ENCODE measurements at places on chromosomes 5 and 9.

DNA sequence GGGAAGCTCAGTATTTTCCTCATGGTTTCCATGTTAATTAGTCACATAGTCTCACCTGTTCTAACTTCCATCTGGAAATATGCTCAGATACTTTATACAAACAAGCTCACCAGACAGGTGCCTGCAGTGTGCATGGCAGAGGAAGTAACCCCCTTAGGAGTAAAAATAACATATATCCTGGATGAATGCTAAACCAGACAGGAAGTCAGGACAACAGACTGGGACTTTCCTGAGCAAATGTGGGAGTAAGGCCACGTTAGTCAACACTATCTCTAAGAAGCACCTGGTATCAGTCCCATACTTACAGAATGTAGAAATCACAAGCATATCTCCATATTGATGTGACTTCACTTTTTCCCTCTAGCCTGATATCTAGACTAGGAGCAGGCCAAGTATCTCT is 128.4 kb downstream of the SEC61B start:
- no peak for DNase-seq

- no peak for DNase-seq
Measured at GRCh38 chr5:67299231-67299735, 102.7 kb upstream of the CD180 start.

DNA sequence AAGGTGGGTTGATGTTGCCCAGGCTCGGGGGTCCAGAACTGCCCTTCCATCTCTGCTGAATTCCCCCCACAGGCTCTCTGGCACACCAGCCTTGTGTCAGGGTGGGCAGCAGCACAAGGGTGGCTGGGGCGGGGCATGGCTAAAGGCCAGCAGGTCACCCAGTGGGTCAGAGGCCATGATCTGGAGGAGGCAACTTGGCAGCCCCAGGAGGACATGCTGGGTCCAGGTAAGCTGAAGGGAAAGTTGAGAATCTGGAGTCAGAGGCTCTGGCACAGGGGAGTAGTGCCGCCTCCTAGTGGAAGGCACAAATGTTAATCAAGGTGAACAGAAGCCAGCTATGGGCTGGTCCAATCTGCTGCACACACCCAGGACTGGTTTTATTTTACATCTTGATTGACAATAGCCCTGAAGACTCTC is 6.2 kb downstream of the TMEM8B start:
- no peak for DNase-seq

DNA sequence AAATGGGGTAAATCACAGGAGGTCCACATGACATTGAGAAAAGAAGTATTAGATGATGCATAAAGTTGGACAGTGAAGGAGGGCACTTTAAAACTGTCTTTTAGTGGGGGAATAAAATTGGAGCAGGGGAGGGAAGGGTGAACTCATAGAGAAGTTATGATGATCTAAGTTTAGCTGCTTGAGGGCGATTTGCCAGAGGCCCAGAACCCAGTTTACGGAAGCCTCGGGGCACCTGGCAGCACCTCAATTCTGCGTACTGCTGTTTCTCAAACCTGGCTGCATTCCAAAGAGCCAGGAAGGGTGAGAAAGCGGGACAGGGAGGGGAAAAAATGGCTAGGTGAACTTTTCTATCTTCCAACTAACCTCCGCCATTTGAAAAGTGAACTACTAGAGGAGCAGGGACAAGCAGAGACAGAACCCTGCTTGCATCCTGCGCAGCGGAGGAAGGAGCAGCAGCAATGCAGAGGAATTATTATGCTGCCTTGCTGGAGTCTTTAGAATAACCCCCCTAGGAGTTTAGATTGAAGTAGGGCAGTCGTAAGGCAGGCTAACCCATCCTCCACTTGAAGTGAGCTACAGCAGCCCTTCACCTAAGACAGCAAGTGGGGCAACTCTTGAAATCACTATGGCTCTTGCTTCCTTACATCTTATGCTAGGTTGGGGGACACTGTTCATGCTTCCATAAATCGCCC is 316.8 kb downstream of the BRINP1 start:
- DNase-seq: no peak

DNA sequence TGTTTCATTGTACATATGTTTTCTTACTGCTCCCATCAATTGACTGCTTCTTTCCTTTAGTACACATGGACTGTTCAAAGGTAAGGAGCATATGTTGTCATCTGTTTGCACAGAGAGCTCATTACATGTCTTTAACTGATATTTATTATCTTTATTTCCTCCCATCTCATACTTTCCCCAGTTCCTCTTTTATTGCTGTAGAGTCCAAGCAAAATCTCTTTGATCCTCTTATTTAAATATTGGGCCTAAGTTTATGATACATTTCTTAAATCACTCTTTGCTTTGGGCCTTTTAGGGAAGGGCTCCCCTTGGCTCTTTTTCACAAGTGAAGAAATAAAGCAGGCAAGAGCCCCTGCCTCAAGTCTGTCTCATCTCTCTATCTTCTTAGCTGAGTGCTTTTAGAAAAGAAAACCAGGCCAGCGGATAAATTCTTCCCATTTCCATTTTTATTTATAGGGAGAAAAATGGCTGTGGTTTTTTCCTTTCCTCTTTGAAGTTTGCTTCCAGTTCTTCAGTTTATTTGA is 152.4 kb downstream of the DOCK2 start:
- no peak for DNase-seq

GRCh38 chr5:135328128-135328687 is 70.8 kb downstream of the MACROH2A1 start:
- DNase-seq: no peak

DNA sequence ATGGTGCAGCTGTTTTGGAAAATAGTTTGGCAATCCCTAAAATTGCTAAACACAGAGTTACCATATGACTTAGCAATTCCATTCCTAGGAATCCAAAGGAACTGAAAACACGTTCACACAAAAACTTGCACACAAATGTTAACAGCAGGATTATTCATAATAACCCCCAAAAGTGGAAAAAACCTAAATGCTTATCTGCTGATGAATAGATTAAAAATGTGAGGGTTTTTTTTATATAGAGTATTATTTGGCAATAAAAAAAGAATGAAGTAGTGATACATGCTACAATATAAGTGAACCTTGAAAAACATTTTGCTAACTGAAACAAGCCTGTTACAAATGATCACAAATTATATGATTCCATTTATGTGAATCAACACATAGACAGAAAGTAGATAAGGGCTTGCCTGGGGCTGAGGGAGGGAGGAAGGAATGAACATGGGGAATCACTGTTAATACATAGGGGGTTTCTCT is 45.1 kb upstream of the TRIO start:
- DNase-seq: no peak

DNA sequence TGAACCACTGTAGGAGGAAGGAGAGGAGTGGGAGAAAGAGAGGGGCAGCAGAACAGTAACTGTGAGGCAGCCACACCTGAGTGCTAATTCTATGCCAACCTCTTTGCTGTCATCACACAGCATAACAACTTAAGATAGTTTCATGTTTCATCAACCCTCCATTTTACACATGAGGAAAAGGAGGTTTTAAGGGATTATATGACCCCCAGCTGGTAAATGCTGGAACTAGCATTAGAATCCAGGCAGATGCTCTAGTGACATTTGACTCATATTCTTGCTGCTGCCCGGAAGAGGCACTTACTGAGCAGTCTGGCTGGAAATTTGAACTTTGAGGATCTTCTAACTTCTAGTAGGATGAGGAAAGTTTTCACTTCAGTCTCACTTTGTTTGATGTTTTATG is 24.1 kb upstream of the VLDLR start:
- no peak for DNase-seq

DNA sequence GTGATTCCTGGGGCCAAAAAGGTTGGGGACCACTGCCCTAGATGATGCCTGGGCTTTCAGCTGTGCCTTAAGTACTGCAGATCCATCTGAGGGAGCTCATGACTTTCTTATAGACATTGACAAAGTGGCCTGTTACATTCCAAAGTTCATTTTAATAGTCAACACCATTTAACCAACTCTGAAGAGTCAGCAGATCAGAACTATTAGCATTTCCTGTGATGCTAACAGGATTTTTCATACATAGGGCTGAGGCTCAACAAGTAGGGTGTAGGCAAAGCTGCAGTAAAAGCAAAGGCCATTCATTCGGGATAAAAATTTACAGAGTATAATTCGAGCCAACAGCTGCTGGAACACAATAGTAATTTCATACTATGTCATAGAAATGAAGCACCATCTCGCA is 105.4 kb downstream of the LPAR1 start:
- no peak for DNase-seq

- DNase-seq: no peak
Measured at GRCh38 chr9:35424356-35425352, 65.3 kb upstream of the RUSC2 start.

GRCh38 chr5:179533907-179534306 is 16.4 kb upstream of the RUFY1 start:
- DNase-seq: no peak

- DNase-seq: no peak
Measured at GRCh38 chr5:150066901-150067396, 19.4 kb downstream of the CSF1R start.

- DNase-seq: no peak
Measured at GRCh38 chr5:178290376-178290775, 57.8 kb upstream of the PHYKPL start.

GRCh38 chr9:114226246-114227055 is 71.1 kb downstream of the COL27A1 start:
- no peak for DNase-seq

DNA sequence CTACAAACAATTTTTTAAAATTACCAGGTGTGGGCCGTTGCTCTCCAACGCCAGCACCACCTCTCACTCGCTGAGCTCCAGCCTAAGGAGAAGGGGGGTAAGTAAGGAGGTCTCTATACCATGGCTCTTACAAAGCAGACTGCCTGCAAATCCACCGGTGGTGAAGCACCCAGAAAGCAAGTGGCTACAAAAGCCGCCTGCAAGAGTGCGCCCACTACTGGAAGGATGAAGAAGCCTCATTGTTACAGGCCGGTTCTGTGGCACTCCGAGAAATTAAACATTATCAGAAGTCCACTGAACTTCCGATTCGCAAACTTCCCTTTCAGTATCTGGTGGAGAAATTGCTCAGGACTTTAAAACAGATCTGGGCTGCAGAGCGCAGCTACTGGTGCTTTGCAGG is 46.0 kb downstream of the CDO1 start:
- DNase-seq: no peak

GRCh38 chr5:139982157-139982974 is 60.7 kb downstream of the NRG2 start:
- no peak for DNase-seq

GRCh38 chr5:1108023-1108864 is 3.6 kb downstream of the SLC12A7 start:
- no peak for DNase-seq

- DNase-seq: no peak
Measured at GRCh38 chr9:136046554-136046920, 48.6 kb downstream of the NACC2 start.

GRCh38 chr9:134099123-134099761 is 31.4 kb upstream of the BRD3 start:
- peak; percentile 30 for DNase-seq

GRCh38 chr5:166074582-166075481 is 2216.6 kb upstream of the WWC1 start:
- DNase-seq: no peak

- no peak for DNase-seq
Measured at GRCh38 chr9:90457386-90458190, 185.0 kb downstream of the DIRAS2 start.

- DNase-seq: no peak
Measured at GRCh38 chr9:121612511-121612998, 38.9 kb upstream of the DAB2IP start.

DNA sequence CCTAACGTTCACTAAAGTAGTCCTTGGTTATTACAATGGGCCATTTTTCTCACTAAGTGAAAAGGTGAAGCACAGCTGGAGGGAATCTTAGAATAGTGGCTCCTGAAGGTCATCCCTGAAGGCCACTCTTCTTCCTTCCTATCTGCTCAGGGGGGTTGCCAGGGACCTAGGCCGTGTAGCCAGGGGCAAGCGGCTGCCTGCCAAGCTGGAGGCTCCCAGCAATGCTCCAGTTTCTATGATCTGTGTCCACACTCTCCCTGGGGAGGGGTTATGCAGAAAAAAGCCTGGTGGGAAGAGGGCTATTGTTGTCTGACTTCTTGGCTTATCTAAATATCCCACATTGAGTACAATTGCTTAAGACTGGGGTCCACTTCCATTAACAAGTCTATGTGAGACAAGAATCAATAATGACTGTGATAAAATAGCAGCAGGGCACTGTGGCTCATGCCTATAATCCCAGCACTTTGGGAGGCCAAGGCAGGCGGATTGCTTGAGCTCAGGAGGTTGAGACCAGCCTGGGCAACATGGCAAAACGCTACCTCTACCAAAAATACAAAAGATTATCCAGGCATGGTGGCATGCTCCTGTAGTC is 3.8 kb downstream of the NMRK1 start:
- DNase-seq: no peak

DNA sequence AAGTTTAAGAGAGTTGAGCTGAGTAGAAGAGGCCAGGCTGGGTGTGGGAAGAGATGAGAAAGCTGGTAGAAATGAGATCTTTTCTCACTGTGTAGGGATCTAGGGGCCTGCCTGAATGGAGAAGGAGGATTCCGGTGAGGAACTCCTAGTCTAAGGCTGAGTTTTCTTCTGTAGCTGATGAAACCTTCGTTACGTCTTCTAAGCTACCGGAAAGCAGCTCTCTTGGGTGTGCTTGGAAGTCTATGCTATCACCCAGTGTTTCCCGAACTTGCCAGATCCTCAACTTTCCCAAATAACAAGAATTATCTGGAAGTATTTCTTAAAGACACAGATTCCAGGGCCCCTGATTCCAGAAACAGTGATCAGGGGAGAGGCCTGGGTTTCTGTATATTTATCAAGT is 55.4 kb upstream of the TNFSF15 start:
- no peak for DNase-seq

DNA sequence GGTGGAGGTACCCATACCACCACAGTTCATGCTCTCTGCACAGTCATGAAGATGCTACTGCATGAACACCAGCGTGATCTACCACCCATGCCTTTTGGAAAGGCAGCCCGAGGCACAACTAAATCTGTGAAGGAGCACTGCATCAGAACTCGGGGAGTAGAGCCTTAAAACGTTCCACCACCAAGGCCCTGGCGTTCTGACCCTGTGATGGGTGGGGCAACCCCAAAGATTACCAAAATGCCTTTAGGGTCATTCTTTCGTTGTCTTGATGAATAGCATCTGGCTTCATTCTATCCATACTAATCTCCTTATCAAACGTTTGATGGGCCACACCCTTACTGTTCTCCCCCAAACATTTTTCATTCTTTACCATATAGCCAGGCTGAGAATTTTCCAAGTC is 97.9 kb downstream of the ADAMTS6 start:
- no peak for DNase-seq

GRCh38 chr5:147522435-147522834 is 12.6 kb upstream of the DPYSL3 start:
- no peak for DNase-seq

All from stimulated activated CD4-positive, alpha-beta T cell treated with anti-CD3 and anti-CD28 coated beads, TNF-alpha, amount 100 ng/mL, for 4 hours (primary cell).